ENCODE measurements at places on chromosomes 3 and 15. TPM values are rescaled to one million over a fixed set of nuclear protein-coding genes. Genes with fewer than 3 reads are reported as not detected.
A peak's percentile ranks its signal among the peaks of the same experiment; 100 is the strongest.

Gene XCR1
- total RNA-seq = not detected

- DNase-seq = peak; percentile 69
Observed at GRCh38 chr3:136787349-136787748, 31.6 kb upstream of the SLC35G2 start.

DNA sequence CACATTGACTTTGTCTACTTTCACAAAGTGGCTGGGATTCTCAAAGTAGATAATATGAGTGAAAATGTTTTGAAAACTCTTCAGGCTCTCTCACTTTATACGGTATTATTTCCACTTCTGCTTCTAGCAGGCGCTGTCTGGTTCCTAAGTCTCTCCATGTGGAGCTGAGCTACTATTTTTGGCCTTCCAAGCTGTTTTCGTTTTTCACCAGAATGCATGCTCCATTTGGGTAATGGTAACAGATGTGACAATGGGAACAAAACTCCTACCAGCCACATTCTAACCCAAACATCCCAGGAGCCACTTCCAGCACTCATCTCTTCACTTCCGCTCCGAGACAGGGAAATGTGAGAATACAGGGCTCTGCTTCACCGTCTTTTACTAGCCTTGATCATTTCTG lies 586.7 kb downstream of the NTRK3 start:
- DNase-seq = no peak

DNA sequence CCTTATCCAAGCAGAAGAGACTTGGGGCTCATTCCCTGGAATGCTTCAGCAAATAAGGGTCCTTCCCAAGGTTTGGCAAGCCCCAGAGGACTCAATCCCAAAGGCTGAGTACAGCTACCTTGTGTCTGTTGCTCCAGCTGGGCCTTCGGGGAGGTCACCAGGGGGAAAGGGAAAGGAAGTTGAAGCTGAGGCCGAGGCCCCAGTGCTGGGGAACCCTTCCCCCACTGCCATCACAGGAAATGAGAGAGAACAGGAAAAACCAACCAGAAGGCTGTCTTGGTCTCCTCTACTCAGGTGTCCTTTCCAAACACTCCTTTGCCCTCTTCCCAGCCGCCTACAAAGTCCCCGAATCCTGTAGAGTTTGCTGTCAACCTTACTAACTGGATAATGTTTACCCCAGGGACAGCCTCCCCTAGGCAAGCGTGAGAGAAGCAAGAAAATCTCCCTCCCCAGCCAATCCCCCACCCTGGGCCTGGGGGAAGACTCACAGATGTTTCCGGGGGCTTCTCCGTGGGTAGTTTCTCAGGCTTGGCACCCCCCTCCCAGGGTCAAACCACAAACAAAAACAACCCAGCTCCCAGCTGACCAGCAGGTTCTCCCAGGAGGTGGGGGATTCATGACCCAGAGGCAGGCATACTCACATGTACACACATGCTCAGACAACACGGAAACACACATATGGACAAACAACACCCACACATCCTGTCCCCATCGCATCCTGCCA lies 5.5 kb downstream of the CSRNP1 start:
- peak; percentile 78 for DNase-seq

DNA sequence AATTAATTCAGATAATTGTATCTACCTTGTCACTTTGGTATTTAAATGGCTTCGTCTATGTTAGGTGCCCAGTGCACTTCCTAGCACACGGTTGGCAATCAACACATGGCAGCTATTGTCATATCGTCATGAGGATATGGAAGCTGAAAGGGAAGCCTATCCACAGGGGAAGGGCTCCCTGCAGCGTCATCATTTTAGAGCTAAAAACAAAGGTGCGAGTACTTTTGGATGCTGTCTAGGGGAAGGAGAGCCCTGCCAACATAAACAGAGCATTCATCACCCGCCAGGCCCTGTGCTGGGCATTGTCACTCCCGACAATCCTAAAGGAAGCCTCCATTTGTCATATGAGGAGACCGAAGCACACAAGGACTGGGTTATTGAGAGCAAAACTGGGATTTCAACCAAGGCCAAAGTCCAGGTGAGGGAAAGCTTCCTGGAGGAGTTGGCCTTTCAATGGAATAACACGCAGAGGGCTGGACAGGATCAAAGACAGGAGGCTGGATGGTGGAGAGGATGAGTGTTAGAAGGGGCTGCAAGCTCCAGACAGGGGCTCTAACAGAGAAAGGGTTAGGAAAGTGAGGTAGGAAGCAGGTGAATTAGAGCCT lies 8.0 kb upstream of the PARL start:
- DNase-seq = no peak

All from activated CD8-positive, alpha-beta memory T cell treated with anti-CD3 and anti-CD28 coated beads, Interleukin-2, amount 10 ng/mL, durations not matched to agents 7 days and 5 days (primary cell).